SHP77 (cell line): ENCODE measurements at places on chromosomes 16 and 17.

- DNase-seq = peak; percentile 32
Observed at GRCh38 chr16:3131755-3132377, 3.0 kb upstream of the ZNF213 start.

- no peak for DNase-seq
Observed at GRCh38 chr16:64150193-64150592, 971.7 kb downstream of the CDH11 start.

- DNase-seq = peak; percentile 34
Observed at GRCh38 chr17:50534222-50534978, 1.9 kb downstream of the EPN3 start.

DNA sequence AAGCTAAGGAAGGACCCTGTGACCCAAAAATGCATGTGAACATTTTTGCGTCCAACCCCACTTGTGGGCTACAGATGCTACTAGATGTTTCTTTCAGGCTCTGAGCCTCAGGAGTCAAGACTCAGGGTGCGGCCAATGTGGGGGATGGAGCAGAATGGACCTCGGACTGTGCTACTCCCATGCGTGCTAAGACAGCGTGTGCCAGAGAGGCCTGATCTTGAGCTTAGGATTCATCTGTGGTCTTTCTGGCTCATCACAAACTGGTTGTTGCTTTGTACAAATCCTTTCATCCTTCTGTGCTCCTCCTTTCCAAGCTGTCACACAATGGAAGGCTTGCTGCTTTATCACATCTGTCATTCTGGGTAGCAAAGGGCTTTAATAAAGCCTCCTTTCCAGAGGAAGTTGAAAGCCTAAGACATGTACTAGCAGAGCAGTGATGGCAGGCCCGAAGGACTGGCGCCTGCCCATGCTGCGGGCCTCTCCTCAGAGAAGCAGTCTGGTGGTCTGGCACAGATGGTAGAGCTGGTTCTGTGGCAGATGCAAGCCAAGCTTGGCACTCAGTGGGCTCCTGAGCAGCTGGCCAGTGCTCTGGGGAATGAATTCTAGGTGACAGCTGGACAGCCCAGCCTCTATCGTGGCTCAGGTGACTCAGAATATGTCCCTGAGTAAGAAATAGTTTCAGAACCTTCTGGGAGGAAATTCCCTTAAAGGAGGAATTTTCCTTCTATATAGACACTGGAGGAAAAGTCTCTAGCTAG is 27.8 kb downstream of the COG4 start:
- no peak for DNase-seq

GRCh38 chr16:84218176-84218823 is 21.5 kb downstream of the KCNG4 start:
- no peak for DNase-seq

DNA sequence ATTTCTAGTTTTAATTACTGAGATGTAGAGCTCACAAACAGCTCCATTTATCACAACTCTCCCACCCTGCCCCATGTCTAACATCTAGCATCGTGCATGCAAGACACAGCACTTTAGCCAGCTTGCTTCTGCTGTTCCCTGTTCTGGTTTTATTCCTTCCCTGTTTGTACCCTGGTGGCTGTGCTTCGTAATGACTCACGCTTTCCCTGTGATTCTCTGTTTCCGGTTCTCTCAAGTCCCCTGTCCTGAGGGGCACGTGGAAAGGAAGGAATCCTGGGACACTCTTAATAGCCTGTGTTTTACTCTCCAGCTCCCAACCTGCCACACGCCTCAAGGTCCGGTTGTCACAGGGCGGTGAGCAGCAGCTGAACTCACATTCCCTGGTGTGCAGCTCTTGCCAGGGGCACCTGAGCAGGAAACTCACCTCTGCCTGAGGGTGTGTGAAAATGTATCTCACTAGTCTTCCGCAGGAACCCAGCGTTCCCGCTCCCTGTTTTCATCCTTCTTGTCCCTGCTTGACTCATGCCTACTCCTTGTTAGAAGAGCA is 10.6 kb downstream of the SHISA6 start:
- DNase-seq = no peak

- no peak for DNase-seq
Observed at GRCh38 chr16:12090151-12090530, 113.6 kb downstream of the SNX29 start.

GRCh38 chr17:57408071-57408811 is 151.9 kb downstream of the MSI2 start:
- DNase-seq = peak; percentile 72

- DNase-seq = peak; percentile 52
Observed at GRCh38 chr17:81537343-81537855, 9.2 kb downstream of the FSCN2 start.
